Esophagus squamous epithelium (tissue), 5 donors: ENCODE measurements at places on chromosomes 7 and 10.

DNA sequence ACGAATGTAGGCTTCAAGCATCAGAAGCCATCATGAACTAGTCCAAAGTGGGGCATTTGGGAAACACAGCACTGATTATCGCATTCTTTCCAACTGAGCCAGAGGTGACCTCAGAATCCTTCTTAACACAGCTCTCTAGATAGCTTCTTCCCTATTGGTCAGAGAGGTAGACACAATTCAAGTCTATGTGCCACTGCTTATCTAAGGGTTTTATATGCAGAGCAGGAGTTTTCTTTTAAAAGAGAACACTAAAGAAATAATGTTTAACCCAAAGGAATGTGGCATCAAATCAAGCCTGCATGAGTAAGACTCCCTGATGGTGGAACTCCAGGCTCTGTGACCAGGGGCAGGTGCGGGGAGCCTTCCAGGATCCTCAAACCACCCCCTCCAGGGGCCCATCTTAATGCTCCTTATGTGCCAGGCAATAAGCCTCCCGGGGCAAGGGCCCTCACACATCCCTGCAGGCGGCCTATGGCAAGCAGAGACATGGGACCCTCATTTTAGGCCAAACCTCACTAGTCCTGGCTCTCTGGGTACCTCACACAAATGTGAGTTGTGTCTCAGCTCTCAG, 13.8 kb downstream of the HSPA12A start:
- DNase-seq, result no peak

DNA sequence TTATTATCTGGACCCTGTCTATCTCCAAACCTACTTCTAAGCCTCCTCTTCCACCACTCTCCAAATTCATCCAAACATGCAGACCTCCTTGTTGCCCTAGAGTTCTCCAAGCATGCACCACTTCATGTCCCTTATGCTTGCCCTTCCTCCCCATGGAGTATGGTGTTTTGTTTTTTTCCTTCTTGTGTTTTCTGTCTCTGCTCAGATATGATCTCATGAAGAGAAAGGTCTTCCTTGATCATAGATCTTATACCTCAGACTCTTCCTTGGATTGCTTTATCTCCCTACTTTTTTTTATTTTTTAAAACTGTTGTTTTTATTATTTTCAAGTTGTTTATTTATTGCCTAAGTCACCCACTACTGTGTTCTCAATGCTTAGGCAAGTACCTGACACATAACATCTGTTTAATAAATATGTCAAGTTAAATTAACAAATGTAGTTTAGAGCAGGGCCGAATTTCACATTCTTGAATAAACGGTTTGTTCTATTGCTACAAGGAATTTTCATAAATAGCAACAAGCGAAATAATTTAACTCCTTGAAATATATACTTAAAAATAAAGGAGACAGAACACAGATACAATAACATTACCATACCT, 84.5 kb downstream of the HGF start:
- DNase-seq, result no peak

DNA sequence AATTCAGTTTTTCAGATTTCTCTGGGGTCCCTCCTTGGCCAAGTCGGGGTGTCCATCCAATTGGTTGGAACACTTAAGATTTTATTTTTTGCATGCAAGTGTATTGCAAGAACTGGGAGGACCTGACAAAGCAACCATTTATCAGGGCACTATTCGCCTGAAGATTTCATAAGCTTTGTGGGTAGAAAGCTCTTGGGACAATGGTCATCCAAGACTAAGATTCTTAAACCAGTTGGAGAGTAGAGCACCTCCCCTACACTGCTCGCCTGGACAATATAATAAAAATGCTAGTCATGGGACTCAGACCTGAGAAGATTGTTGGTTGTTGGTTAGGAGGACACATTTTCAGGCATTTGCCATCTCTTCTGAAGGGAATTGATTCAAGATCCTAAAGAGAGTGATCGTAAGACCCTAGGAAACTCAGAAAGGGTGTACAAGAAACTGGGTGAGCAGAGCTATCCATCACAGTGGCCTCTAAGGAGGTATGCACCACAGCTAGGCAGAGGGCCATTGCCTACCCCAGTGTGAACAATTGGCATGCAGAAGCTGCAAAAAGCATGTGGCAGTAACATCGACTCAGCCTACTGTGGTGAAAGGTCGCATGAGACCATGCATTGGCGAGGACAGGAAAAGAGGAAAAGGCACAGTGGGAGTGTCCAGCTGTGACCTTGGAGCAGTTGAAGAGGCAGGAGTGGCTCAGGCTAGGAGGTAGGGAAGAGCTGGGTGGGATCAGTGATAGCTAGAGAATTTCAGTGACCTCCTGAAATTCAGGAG, 1235.3 kb upstream of the AUTS2 start:
- no peak for DNase-seq

DNA sequence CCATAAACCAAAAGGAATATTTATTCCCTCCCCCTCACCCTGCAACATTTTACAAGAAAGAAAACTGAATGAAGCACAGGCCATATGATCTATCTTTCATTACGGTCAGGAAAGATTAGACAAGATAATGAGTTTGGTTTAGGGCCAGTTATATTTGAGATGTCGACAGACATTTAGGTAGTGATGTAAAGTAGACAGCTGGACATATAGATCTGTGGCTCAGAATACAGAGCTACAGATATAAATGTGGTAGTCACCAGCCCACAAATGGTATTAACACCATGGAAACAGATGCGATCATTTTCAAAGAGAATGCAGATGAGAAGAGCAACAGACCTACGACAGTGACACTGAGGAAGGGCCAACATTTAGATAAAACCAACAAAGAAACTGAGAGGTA, 142.5 kb downstream of the SRPK2 start:
- no peak for DNase-seq

- DNase-seq, result no peak
These were observed 11.6 kb downstream of the PALD1 start for GRCh38 chr10:70490142-70490541.

DNA sequence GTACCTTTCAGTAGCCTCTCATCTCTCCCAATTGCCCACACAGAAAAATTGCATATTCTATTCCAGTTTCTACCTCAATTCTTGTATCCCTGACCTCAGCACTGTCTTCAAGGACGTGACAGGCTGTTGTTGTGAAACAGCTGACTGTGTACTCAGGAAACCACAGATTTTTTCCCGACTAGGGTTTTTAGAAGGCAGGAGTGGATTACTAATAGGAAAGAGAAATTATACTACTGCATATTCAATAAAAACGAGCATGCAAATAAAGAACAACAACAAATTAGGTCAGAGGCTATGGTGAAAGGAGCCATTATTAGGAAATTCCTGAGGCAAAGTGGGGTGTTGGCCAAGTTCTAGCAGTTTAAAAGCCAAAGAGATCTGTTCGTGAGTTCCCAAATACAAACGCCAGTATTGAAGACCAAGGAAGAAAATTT, 93.4 kb downstream of the DOCK4 start:
- no peak for DNase-seq

DNA sequence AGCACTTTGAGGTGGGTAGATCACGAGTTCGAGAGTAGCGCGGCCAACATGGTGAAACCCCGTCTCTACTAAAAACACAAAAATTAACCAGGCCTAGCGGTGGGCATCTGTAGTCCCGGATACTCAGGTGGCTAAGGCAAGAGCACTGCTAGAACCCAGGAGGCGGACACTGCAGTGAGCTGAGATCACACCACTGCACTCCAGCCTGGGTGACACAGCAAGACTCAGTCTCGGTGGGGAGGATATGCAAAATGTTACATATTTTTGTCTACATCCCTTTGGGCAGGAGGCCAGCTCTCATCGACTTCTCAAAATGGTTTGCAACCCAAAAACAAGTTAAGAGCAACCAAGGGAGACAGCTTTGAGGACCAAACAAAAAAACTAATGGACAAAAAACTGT, 8.2 kb downstream of the ATE1 start:
- DNase-seq, result no peak

GRCh38 chr7:1114505-1114904, 26.6 kb downstream of the GPER1 start:
- DNase-seq, result no peak

DNA sequence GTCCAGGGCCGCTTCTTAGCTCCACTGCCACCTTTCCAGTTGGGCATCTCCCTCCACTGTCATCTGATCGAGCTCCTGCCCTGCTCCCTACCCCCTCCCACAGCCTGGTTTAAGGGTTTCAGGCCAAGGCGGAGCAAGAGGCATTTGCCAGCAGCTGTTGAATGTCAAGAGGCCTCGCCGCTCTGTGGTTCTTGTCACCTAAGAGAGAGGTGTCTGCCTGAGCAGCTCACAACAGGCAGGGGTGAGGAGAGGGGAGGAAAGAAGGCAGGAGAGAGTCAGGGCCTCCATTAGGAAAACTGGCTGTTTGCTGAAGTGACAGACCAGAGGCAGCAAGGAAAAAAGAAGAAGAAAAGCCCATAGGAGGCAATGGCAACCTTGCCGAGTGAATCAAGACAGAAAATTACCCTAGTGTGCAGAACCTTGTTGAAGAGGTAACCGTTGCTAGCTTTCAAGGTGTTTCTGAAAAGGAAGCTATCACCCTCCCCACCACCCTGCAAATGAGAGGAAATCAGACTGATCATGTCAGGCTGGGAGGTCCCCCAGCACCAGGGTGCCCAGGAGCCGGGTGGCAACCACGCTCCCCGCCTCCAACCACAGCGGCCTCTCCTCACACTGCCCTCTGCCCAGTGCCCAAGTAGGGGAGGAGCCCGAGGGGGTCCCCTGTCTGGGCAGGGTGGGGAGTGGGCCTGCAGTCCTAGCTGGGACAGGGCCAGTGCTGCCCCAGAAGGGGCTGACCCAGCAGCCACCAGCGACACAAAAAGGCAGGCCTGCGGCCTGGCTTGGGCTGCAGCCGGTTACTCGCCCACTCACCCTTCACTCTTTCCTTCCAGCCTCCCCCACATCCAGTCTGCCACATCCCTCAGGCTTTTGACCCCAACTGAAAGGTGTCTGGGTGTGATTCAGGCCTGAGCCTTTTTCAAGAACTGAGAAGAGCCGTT, 7.1 kb downstream of the GATA3 start:
- DNase-seq, result no peak

GRCh38 chr7:151283302-151283701, 34.8 kb upstream of the SMARCD3 start:
- DNase-seq, result no peak

- no peak for DNase-seq
These were observed 461.6 kb downstream of the PLXDC2 start for GRCh38 chr10:20277820-20278219.

DNA sequence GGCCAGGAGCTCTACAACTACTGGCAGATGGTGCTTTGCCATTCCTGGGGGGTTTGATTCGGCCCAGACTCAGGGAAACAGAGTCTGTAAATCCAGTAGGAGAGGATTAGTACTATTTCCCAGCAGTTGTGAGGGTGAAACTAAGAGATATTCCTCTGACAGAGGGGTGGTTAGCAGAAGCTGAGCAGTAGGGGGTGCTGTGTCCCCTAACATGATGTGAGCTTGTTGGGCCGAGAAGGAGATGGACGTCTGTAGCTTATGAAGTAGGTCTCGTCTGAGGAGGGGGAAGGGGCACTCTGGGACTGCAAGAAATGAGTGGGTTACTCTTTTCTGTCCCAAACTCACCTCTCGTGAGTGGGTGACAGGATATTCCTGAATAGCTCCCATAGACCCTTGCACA, 179.2 kb upstream of the MBL2 start:
- no peak for DNase-seq

GRCh38 chr7:37211097-37211880, 237.4 kb downstream of the ELMO1 start:
- DNase-seq, result no peak

DNA sequence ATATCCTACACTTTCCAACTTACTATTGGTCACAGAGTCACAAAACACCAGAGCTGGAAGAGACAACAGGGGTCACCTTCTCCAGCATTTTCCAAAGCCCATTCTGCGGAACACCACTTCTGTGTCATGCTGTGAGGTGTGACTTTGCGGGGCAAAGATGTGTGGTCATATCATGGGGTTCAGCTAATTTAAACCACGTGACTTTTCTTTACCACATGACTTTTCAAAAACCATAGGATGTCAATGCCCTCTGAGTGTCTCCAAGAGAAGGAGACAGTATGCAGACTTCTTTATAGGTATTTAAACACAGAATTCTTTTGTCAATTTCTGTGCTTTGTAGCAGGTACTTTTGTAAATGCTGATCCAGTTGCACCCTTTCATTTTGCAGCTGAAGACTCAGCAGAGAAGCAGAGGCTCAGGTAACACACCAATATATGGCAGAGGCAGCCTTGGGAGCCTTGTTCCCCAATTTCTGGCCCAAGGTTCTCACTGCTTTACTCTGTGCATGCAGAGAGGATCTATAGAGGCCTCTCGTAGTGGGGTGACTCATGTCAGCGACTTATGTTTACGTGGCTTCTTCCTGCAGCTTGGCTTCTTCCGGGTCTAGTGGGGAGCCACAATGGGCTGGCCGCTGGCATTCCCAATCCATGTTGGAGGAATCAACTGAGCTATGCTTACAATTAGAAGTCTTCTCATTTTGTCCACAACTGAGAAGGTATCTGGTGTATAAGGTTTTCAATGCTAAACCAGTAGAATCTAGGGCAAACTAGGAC, 104.0 kb upstream of the RHOBTB1 start:
- DNase-seq, result no peak

DNA sequence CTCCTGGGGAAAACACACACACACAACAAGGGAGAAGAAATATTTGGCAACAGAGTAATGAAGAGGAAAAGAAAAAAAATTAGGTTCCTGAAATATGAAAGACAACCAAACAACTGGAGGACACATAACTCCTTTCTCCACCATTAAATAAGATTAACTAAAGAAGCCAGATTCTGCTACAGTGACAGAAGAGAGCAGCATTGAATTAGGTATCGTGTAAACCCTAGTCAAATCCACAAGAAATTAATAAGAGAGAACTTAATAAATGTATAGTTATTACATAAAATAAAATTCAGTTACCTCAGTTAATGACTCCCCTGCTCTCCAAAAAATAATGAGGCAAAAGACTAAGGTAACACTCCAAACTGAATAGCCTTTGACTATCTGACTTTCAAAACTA, 306.7 kb downstream of the CRPPA start:
- DNase-seq, result no peak

DNA sequence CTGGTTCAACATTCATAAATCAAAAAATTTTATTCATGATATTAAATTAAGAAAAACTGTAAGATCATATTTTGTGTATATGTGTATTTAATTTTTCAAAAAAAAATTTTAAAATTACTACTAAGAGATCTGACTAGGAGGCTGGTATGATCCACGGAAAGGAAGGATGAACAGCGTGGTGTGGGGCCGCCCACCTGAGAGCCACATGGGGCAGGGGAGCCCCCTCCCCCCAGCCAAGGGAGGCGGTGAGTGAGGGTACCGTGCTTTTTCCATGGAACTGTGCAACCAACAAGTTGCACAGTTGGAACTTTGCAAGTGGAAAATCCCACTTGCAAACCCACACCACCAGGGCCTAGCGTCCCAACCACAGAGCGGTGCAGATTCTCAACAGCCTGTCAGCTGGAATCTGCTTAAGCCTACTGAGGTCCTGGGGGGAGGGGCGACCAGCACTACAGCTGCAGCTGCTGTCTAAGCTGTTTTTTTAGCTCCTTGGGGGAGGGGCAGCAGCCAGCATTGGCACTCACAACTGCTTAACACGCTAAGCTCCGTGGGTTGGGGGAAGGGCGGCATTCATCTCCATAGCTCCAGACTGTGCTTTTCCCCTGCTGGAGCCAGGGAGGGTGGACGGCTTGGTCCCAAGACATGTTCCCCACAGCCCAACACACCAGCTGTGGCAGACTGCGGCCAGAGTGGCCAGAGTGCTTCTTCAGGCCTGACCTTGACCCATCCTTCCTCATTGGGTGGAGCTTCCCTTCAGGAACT, 94.2 kb upstream of the IGFBP3 start:
- no peak for DNase-seq

- no peak for DNase-seq
These were observed 3.7 kb upstream of the NDST2 start for GRCh38 chr10:73814896-73815718.
